Thymus (tissue), 14 donors: ENCODE measurements at places on chromosomes 4 and X. TPM values are rescaled to one million over a fixed set of nuclear protein-coding genes. Genes with fewer than 3 reads are reported as not detected.
A peak's percentile ranks its signal among the peaks of the same experiment; 100 is the strongest.

DNA sequence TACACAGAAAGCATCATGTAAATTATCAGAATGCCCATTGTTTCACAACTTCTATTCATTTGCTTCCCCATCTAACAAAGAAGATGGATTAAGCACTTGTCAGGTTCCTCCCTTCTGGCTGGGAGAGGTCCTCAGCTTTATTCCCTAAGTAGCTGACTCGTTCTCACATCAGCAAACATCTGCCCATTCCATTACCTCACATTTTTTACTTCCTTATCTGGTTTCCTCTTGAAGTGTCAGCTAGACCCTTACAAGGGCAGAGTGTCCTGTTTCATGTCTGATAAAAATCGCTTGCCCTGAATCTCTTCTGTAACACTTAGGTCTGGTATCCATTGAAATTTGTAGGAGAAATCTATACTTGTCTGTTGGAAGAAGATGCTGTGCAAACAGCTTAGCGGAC is 34.7 kb downstream of the TMPRSS11A start:
- no peaks in the 10 kb centered on the region for H3K4me1 ChIP-seq
- no peaks in the 10 kb centered on the region for H3K36me3 ChIP-seq

DNA sequence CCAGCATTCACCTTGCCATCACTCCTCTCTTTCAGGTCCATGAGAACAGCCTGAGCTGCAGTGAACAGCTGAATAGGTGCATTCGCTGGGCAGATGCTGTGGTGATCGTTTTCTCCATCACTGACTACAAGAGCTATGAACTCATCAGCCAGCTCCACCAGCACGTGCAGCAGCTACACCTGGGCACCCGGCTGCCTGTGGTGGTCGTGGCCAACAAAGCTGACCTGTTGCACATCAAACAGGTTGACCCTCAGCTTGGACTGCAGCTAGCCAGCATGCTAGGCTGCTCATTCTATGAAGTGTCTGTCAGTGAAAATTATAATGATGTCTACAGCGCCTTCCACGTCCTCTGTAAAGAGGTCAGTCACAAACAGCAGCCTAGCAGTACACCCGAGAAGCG is 3.2 kb downstream of the RASL11B start:
- peaks cover 10% of the 10 kb centered on the region for H3K27me3 ChIP-seq
- no peak overlapping the region for H3K4me3 ChIP-seq
- peaks cover 13% of the 10 kb centered on the region for H3K4me1 ChIP-seq
- no peaks in the 10 kb centered on the region for H3K36me3 ChIP-seq

- H3K4me3 ChIP-seq: no peak overlapping the region
- no peak overlapping the region for H3K27ac ChIP-seq
- no peaks in the 10 kb centered on the region for H3K4me1 ChIP-seq
- H3K36me3 ChIP-seq: no peaks in the 10 kb centered on the region
- DNase-seq: no peak
- H3K27me3 ChIP-seq: no peaks in the 10 kb centered on the region
Observed at GRCh38 chrX:111465669-111466068, 45.8 kb upstream of the SERTM2 start.

GRCh38 chrX:70168238-70169188 is 8.8 kb upstream of the DGAT2L6 start:
- H3K27me3 ChIP-seq: no peaks in the 10 kb centered on the region
- H3K4me1 ChIP-seq: no peaks in the 10 kb centered on the region
- DNase-seq: peak; percentile 4
- no peaks in the 10 kb centered on the region for H3K36me3 ChIP-seq
- H3K27ac ChIP-seq: no peak overlapping the region
- H3K4me3 ChIP-seq: no peak overlapping the region

GRCh38 chrX:101219864-101220346 is 319 bp downstream of the DRP2 start:
- H3K4me1 ChIP-seq: peaks cover 36% of the 10 kb centered on the region
- H3K4me3 ChIP-seq: peak overlapping the region; percentile 39
- no peak for DNase-seq
- peak overlapping the region; percentile 77 for H3K27ac ChIP-seq
- H3K36me3 ChIP-seq: no peaks in the 10 kb centered on the region

DNA sequence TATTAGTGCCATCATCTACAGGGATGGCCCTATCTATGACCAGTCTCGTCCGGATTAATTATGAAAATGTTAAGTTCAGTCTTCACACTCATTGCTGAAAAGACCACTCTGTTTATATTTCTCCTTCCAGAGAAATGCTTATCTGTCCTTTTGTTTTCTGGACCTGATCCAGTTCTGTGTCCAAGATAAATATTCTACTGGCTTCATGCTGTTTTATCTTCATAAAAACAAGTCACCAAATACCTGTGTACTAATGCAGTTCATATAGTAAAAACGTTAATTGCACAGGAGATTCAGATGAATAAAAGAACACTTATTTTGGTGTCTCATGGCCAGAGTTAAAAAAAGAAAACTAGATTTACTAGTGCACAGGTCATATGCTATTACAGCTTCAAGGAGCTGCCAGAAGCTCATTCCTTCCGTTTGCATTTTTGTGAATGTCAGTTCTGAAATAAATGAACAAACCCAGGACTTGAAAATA is 17.3 kb downstream of the FNIP2 start:
- H3K36me3 ChIP-seq: no peaks in the 10 kb centered on the region
- peaks cover 10% of the 10 kb centered on the region for H3K4me1 ChIP-seq

DNA sequence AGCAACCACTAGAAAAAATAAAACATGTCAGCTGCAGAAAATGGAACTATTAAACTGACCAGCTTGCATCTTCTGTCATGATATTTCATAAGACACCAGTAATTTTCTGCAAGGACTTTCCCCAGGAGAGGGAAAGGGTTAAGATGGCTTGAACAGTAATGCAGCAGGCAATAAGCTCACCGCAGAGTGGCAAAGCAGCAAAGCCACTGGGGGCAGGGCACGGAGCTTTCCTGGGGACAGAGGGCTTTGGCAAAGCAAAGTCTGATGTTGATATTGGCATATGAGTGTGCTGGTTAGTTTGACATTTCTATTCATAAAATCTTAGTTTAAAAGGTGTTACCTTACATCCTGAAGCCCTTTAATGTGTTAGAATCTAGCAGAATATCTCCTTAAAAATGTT is 55.1 kb upstream of the NAP1L5 start:
- no peaks in the 10 kb centered on the region for H3K27me3 ChIP-seq
- peaks cover 4% of the 10 kb centered on the region for H3K36me3 ChIP-seq
- H3K27ac ChIP-seq: no peak overlapping the region
- no peaks in the 10 kb centered on the region for H3K4me1 ChIP-seq
- H3K4me3 ChIP-seq: no peak overlapping the region
- DNase-seq: no peak

- no peak overlapping the region for H3K4me3 ChIP-seq
- no peak for DNase-seq
- H3K27ac ChIP-seq: no peak overlapping the region
- no peaks in the 10 kb centered on the region for H3K27me3 ChIP-seq
Observed at GRCh38 chr4:188778905-188779304, 639.7 kb downstream of the TRIML1 start.

DNA sequence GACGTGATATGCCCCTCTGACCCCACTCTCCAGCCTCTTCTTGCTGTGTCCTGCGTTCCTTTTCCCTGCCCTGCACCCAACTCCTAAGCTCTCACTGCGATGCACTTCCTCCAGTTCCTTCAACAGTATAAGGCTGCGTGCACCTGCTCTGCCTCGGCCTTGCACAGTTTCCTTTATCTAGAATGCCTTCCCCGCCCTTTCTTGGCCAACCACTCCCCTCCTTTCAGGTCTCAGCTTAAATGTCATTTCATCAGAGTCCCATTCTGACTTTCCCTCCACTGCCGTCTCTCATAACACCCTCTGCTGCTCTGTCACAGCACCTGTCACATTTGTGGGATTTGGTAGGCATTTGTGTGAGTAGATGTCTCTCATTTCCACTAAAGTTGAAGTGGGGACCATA is 58.4 kb upstream of the NEIL3 start:
- H3K4me1 ChIP-seq: peaks cover 11% of the 10 kb centered on the region
- no peaks in the 10 kb centered on the region for H3K27me3 ChIP-seq
- peak overlapping the region; percentile 83 for H3K27ac ChIP-seq
- DNase-seq: peak; percentile 92
- H3K4me3 ChIP-seq: no peak overlapping the region

- H3K36me3 ChIP-seq: no peaks in the 10 kb centered on the region
- H3K4me3 ChIP-seq: no peak overlapping the region
- peak overlapping the region; percentile 29 for H3K27ac ChIP-seq
- DNase-seq: no peak
- H3K27me3 ChIP-seq: no peaks in the 10 kb centered on the region
Observed at GRCh38 chrX:41116948-41117347, 31.7 kb downstream of the USP9X start.

- no peak overlapping the region for H3K4me3 ChIP-seq
- H3K27me3 ChIP-seq: no peaks in the 10 kb centered on the region
- no peak overlapping the region for H3K27ac ChIP-seq
- no peak for DNase-seq
Observed at GRCh38 chrX:108312011-108312410, 126.2 kb downstream of the COL4A6 start.

DNA sequence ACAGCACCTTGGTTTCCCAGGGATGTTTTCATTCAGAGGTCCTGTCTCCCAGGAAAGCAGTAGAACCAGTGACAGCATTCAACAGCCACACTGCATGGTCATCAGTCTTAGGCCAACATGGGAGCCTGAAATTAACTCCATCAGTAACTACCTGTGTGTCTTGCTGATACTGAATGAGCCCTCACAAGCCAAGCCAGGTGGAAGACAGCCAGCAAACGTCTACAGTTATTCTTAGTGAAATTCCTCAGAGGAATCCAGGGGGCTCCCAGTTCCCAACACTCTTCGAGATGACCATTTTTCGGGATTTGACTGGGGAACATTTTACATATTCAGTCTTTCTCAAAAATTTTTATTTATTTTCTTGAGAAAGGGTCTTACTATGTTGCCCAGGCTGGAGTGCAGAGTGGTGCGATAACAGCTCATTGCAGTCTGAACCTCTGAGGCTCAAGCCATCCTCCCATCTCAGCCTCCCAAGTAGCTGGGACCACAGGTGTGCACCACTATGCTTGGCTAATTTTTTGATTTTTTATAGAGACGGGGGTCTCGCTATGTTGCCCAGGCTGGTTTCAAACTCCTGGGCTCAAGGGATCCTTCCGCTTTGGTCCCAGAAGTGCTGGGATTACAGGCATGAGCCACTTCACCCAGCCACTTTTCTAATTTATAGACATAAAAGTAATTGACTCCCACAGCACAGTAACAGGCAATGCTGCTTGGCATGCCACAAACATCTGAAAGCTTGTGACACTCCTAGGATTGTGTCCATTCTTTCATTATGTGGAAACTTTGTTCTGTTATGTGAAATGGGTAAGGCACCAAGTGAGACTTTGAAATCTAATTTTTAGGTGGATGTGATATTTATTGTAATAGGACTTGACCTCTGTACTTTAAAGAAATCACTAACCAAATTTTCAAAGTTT is 116.9 kb downstream of the SOWAHB start:
- H3K4me3 ChIP-seq: no peak overlapping the region
- no peaks in the 10 kb centered on the region for H3K27me3 ChIP-seq
- no peaks in the 10 kb centered on the region for H3K36me3 ChIP-seq
- no peak overlapping the region for H3K27ac ChIP-seq
- no peaks in the 10 kb centered on the region for H3K4me1 ChIP-seq

GRCh38 chrX:43656005-43656494 is at the start of gene MAOA:
TSS of gene MAOA (plus strand) at chrX:43656299. CDS start at chrX:43656342, 43 bp downstream.
- peaks cover 17% of the 10 kb centered on the region for H3K27me3 ChIP-seq
- H3K36me3 ChIP-seq: no peaks in the 10 kb centered on the region
- DNase-seq: no peak
- peaks cover 5% of the 10 kb centered on the region for H3K4me1 ChIP-seq
- H3K27ac ChIP-seq: no peak within 1 kb of the TSS
- peak within 1 kb of the TSS; percentile 61 for H3K4me3 ChIP-seq

- no peak for DNase-seq
- H3K27me3 ChIP-seq: no peaks in the 10 kb centered on the region
- H3K4me3 ChIP-seq: no peak overlapping the region
- no peak overlapping the region for H3K27ac ChIP-seq
Observed at GRCh38 chr4:123624959-123625358, 228.4 kb downstream of the SPRY1 start.

DNA sequence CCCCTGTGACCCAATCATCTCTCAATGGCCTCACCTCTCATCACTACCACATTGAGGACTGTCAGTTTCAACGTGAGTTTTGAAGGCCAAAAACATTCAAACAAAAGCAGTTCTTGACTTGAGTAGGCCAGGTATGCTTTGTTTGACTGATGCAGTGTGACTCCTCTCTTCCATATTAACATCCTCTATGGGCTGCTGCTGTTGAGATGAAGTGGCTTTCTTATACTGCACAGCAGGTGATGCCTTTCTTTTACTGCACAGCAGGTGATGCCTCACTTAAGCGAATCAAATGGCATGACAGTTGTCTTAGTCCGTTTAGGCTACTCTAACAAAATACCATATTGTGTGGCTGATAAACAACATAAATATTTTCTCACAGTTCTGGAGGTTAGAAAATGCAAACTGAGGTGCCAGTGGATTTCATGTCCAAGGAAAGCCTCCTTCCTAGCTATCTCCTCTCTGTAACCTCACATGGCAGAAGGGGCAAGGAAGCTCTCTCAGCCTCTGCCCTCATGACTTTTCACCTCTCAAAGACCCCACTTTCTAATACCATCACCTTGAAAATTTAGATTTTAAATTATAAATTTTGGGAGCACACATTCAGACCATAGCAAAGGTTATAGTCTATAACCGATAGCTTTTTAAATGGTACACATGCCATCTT is 2267.9 kb upstream of the AGA start:
- no peak overlapping the region for H3K4me3 ChIP-seq
- H3K27ac ChIP-seq: no peak overlapping the region
- no peaks in the 10 kb centered on the region for H3K27me3 ChIP-seq
- no peak for DNase-seq
- H3K36me3 ChIP-seq: no peaks in the 10 kb centered on the region

DNA sequence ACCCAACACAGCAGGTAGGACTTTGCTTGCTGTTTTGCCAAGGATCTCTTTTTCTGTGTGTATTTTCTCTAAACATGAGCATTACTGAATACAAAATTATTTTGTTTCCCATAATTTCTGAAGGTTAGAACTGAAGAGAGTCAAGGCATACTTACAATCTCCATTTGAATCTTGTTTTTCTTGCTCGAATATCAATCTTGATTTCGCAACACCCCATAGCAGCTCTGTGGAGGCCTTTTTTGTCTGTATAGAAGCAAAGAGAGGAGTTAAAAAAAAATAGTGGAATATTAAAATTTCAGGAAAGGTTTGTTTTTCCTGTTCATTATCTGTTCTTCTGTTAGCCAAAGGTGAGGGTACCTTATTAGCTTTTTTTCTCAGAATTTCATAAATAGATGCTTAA is 92.9 kb downstream of the TNIP2 start:
- H3K27me3 ChIP-seq: no peaks in the 10 kb centered on the region
- no peak for DNase-seq
- no peak overlapping the region for H3K27ac ChIP-seq
- peaks cover 46% of the 10 kb centered on the region for H3K36me3 ChIP-seq
- no peaks in the 10 kb centered on the region for H3K4me1 ChIP-seq
- H3K4me3 ChIP-seq: no peak overlapping the region

- no peak within 1 kb of the TSS for H3K27ac ChIP-seq
- H3K36me3 ChIP-seq: no peaks in the 10 kb centered on the region
- no peak within 1 kb of the TSS for H3K4me3 ChIP-seq
Observed at GRCh38 chrX:153494541-153495361, at the start of gene BGN. TSS of gene BGN (plus strand) at chrX:153494980. CDS start at chrX:153504632, 9,652 bp downstream.

IL13RA2 gene
- 7.0 TPM for polyA plus RNA-seq

CXCL11 gene
- polyA plus RNA-seq: 9.6 TPM

OTC gene
- polyA plus RNA-seq: 0.11 TPM

SHROOM2 gene
- 4.6 TPM for polyA plus RNA-seq

CENPC gene
- polyA plus RNA-seq: 10.7 TPM

TLR6 gene
- 1.6 TPM for polyA plus RNA-seq

DCX gene
- polyA plus RNA-seq: 0.11 TPM

OSTC gene
- polyA plus RNA-seq: 178 TPM

ASB5 gene
- polyA plus RNA-seq: 0.34 TPM

NDNF gene
- 2.8 TPM for polyA plus RNA-seq

CCDC160 gene
- 0.43 TPM for polyA plus RNA-seq

TAF7L gene
- polyA plus RNA-seq: 0.59 TPM

UNC5C gene
- 0.98 TPM for polyA plus RNA-seq

CCDC158 gene
- 0.02 TPM for polyA plus RNA-seq
